ENCODE measurements at places on chromosomes 16 and 17.

DNA sequence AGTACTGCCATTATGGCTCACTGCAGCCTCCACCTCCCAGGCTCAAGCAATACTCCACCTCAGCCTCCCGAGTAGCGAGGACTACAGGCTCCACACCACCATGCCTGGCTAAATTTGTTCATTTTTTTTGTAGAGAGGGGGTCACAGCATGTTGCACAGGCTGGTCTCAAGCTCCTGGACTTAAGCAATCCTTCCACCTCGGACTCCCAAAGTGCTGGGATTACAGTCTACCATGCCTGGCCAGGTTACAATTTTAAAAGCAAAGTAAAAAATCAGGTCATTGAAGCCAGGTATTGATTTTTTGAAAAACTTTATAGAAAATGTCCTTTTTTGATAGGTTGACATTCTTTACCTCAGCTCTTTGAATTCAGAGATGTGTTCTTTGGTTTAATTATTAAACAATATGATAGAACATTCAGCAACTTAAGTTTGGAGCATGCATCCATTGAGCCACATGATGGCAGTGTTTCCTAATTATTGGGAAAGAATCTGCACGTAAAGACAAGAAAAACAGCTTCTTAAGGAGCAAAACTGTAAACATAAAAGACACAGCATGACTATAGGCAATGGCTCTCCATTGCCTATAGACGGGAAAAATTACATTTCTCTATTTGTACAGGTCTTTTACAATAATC is 1.7 kb upstream of the SLC16A11 start:
- no peak for DNase-seq

- DNase-seq = no peak
These were observed 247.4 kb downstream of the PRKCA start for GRCh38 chr17:66549731-66550207.

GRCh38 chr17:51711581-51711980 is 446.9 kb downstream of the CA10 start:
- no peak for DNase-seq

DNA sequence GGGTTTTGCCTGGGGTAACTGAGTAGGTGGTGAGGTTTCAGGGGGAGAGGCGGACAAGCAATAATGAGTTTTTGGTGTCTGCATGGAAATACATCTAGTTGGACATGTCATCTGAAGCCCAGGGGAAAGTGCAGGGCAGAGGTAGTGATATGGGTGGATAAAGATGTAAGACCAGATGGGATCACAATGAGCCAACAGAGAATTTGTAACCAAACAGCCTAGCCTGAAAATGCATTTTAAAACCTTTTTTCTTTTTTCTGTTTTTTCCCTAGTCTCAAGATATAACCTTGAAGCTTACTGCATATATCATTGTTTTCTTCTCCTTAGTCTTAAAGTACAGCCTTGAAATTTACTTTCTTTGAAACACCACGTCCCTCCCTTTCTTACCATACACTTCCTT is 3.7 kb upstream of the ZNF19 start:
- no peak for DNase-seq

- no peak for DNase-seq
These were observed 238.7 kb downstream of the RBFOX1 start for GRCh38 chr16:7571366-7571765.

GRCh38 chr17:81508639-81509206 is 3.9 kb downstream of the ACTG1 start:
- no peak for DNase-seq

GRCh38 chr17:29129731-29130130 is 50.5 kb downstream of the MYO18A start:
- DNase-seq = no peak

GRCh38 chr17:44348234-44348987 is 3.3 kb downstream of the GRN start:
- DNase-seq = no peak

- no peak for DNase-seq
These were observed 235.6 kb downstream of the ZNF423 start for GRCh38 chr16:49620158-49620868.

GRCh38 chr17:55996826-55997225 is 156.4 kb upstream of the ANKFN1 start:
- no peak for DNase-seq

DNA sequence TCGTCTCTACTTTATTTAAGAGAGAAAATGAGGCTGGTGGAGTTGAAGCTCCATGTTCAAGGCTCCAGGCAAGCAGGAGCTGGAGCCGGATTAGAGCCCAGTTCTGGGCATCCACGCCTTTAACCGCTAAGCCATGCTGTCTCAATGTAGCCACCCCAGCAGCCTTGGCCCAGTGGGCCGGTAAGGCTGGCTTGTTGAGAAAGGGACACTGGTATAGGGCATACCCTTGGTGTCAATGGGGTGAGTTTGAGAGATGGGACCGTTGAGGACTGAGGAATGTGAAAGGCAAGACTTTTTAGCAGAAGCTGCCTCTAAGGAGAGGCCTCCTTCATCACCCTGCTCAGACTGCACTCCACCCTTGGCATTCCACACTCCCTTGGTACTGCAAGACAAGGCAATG is 147.4 kb downstream of the CYLD start:
- no peak for DNase-seq

DNA sequence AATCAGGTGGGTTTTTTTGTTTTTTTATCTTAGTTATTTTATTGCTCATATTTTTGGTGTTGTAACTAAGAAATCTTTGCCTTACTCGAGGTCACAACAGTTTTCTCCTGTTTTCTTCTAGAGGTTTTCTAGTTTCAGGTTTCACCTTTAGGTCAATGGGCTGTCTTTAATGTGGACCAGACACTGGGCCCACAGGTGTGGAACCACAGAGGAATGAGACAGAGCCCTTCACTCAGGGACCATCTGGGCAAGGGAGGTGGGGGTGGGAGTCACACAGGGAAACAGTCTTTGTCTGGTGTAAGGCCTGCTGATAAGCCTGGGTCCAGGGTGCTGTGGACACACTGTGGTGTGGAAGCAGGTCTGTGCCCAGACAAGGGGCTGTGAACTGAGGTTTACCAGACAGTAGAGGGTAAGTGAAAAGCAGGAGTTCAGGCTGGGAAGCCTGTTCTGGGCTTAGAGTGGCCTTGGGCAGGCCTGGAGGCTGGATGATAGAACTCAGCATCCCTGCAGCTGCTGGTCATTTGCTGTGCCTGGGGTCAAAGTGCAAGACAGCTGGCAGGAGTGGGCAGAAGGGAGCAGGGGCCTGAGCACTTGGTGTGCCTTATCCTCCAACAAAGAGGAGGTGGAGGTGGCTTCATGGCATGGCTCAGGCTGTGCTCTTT is 75.6 kb downstream of the SPECC1 start:
- no peak for DNase-seq

DNA sequence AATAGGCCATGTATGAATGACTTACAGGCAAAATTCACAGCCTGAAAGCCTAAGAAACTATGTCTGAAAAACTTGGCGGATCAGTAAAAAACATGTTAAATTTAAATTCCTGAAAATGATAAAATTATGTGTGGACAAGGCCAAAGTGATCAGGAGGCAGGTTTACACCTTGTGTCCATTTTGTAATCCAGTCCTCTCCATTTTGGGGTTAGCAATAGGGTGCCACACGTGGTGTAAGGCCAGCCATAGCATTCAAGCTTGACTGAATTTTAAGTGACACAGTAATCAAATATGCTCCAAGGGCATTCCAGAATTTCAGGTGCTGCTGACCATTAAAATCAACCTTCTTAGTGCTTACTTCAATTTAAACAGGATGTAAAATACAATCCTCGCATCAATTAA is 2.7 kb downstream of the RNF43 start:
- DNase-seq = no peak

DNA sequence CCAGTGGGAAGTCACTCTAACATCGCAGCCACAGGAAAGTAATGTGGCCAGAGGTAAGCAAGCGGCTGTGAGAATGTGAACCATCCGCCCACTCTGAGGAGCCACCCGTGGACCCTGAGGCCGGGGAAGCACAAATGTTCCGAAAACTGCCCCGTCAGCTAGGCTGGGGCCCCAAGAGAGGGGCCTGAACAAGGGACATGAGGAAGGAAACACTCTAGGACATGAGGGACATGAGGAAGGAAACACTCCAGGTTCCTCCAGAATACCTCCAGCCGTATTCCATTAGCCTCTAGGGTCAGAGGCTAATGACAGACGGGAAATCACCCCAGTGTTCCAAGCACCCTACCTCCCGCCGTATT is 317 bp downstream of the TEFM start:
- no peak for DNase-seq

- no peak for DNase-seq
These were observed 743 bp downstream of the WIPI1 start for GRCh38 chr17:68456339-68457167.

DNA sequence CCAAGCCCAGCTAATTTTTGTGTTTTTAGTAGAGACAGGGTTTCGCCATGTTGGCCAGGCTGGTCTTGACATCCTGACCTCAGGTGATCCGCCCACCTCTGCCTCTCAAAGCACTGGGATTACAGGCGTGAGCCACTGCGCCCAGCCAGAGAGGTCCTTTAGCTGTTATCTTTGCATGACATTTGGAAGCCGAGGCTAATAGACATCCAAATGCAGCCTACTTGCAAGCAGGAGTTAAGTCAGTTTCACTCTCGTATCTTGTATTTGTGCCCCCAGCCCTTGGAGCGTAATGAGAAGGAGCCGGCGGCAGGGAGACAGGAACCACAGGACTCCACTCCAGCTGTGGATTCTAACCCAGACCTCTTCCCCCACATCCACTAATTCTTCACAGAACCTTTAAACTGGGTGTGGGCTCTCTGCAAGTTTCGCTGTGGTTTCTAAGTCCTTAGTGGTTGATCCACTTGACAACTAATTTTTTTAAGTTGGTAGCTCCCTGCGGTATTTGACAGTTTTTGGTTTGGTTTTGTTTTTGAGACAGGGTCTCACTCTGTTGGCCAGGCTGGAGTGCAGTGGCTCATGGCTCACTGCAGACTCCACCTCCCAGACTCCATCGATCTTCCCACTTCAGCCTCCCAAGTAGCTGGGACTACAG is 3.1 kb upstream of the CYTH1 start:
- DNase-seq = no peak

DNA sequence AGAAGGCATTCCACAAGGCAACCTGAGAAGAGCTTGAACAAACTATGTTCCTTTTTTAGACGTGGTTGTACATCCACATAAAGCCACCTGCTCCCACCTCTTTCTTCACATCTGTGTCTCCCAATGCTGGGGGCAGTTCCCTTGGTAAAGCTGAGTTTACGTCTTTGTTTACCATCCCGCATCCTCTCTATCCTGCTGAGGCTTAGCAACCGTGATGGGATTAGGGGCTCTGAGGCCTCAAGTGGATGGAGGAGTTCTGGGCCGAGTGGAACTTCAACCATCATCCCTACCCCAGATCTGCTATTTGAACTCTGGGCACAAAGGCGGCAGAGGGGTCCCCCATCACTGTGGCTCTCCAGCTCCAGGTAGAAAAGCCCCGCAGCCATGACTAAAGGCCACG is 94.2 kb upstream of the CREBBP start:
- DNase-seq = no peak

DNA sequence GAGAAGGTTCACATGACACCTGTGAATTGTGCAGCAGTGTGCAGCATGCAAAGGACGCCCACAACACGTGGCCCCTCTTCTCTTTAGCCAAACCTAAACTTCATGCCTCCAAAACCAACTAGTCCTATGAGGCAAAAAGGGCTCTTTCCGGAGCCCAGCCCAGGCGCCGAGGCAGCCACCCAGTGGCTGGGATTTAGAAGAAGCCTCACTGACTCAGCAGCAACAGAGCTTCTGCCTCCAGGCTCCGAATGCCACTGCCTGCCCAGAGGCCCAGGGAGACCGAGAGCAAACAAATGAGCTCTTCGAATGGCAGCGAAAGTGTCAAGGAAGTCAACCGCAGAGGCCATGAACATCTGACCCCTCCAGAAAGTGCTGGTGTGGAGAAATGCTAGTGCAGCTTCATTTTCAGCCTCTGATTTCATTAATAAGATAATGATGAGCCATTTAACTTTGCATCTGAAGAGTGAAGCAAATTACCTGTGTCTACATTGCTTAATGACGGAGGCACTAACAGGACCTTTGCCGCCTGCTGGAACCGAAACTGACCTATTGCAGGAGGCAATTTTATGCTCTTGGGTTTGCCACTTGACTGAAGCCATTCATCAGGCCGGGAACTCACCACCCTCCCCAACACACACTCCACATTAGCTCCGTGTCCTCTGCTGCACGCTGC is 157.7 kb upstream of the RPL38 start:
- no peak for DNase-seq

- DNase-seq = no peak
These were observed 14.9 kb downstream of the FAM222B start for GRCh38 chr17:28827672-28828071.
